ENCODE measurements at places on chromosomes 4 and X.
A peak's percentile ranks its signal among the peaks of the same experiment; 100 is the strongest.

DNA sequence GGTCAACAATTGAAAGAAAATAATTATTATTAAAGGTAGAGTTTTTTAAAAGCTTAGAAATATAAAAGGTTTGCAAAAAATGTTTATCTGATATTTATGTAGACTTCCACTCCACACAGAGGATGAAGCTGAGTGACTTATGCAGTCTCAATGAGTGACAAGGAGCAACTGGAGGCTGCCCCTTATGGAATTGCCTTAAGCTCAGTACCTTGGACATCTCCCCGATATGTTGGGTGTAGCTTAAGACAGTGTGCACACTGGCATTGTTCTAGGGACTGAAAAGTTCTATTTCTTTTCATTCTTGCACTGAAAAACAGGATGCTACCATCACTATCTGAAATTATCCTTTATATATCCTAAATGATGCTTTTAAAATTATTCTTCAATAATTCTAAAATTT is 292.1 kb downstream of the PRDM5 start:
- DNase-seq: no peak

DNA sequence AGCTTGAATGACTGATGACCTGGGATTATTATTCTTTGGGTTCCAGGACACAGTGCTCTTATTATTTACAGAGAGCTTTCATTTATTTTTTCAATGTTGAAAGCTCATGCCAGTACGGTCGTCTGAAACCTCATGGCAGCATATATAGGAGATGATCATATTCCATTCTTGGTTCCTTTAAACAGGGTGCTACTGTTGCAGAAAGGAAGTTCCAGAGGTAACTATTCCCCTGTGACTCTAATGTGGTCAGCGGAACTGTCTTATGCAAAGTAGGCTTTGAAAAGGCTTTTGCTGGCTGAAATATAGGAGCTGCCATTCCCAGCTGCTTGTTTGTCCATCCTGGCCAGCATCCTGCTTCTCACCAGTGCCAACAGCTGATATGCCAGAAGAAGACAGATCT is 208.3 kb upstream of the LEF1 start:
- DNase-seq: no peak

DNA sequence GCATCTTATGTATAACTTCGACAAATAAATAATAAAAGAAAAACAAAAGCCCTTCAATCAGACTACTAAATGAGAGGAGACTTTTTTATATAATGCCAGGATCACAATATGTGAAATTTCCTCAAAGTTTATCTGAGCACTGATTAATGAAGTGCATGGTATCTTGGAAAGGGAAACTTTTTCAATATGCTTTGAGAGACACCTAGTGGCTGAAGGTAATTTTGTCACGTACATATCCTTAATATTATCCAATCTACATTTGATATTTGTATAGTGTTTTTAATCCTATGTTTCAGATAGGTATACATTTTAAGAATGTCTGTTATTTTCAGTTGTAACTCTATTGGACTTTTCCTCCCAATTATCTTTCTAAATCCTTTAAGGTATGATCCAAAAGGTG is 146.8 kb downstream of the KLHL4 start:
- peak; percentile 5 for DNase-seq

GRCh38 chrX:22689290-22689689 is 310.5 kb upstream of the DDX53 start:
- no peak for DNase-seq

- no peak for DNase-seq
Observed at GRCh38 chrX:71542825-71543224, 9.9 kb downstream of the OGT start.

GRCh38 chr4:171473155-171473554 is 340.0 kb upstream of the GALNTL6 start:
- no peak for DNase-seq

- DNase-seq: no peak
Observed at GRCh38 chrX:139008185-139008584, 296.7 kb upstream of the FGF13 start.

Measured in suppressor macrophage treated with lipopolysaccharide for 4 hours (primary cell).